Amygdala (tissue), 56 donors: ENCODE measurements at places on chromosomes 2 and 18.

- no peak for DNase-seq
These were observed 31.6 kb downstream of the INPP5D start for GRCh38 chr2:233091595-233092375.

GRCh38 chr2:79083597-79084251 is 4.1 kb downstream of the REG1B start:
- no peak for DNase-seq

GRCh38 chr2:45974762-45975408 is 322.3 kb upstream of the EPAS1 start:
- no peak for DNase-seq

- DNase-seq, result no peak
These were observed 124.2 kb upstream of the ZNF516 start for GRCh38 chr18:76619261-76619620.

DNA sequence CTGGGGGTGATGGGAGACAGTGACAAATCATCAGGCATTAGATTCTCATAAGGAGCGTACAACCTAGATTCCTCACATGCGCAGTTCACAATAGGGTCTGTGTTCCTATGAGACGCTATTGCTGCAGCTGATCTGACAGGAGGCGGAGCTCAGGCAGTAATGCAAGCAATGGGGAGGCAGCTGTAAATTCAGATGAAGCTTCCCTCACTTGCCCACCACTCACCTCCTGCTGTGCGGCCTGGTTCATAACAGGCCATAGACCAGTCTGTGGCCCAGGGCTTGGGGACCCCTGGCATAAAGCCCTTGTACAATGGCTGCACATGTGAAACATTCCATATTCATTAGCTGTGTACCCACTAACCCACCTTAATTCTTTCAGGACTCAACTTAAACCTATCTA is 18.0 kb downstream of the NMUR1 start:
- no peak for DNase-seq
